ENCODE measurements at places on chromosomes 7 and 10. TPM values are rescaled to one million over a fixed set of nuclear protein-coding genes. Genes with fewer than 3 reads are reported as not detected.

DNA sequence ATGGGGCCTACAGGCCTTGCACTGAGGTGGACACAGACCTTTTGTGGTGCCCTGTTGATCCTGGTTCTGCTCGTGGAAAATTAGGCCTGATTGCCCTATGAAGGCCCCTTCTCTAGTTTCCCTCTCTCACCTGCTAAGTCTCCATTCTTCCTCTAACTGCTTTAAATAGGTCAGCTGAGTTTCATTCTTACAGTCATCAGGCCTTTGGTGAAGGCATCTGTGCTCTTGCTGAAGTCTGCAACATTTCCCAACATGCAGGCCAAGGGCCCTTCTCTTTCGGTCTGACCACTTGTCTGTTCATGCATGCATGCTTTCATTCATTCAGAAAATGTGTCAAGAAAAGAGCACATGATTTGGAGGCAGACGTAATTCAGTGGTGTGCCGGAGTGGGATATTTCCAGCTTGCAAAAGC lies 244.0 kb downstream of the BUB3 start:
- H3K4me1 ChIP-seq, result no peaks in the 10 kb centered on the region
- H3K27ac ChIP-seq, result no peak overlapping the region
- no peaks in the 10 kb centered on the region for H3K36me3 ChIP-seq
- no peak overlapping the region for H3K4me3 ChIP-seq
- DNase-seq, result no peak

- H3K27me3 ChIP-seq, result no peaks in the 10 kb centered on the region
- peaks cover 60% of the 10 kb centered on the region for H3K4me1 ChIP-seq
- peak overlapping the region; percentile 100 for H3K27ac ChIP-seq
- DNase-seq, result peak; percentile 98
- peak overlapping the region; percentile 65 for H3K4me3 ChIP-seq
Measured at GRCh38 chr10:3806603-3807002, 21.6 kb upstream of the KLF6 start.

DNA sequence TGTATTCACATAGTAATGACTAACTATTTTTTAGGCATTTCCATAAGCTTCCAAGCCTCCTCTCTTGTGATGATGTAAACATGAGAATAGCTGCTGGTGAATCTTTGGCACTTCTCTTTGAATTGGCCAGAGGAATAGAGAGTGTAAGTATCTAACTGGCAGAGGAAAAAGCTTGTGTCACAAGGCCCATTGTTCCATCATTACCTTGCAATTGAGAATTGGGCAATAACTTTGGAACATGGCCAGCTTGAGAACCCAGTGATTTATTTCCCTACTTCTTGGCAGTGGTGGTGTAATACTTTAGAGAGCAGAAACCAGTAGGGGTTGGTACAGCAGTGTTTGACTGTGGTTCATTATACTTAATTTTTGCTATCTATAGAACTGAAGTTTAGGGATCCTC lies 12.0 kb downstream of the IFRD1 start:
- H3K4me1 ChIP-seq, result peaks cover 21% of the 10 kb centered on the region
- peaks cover 84% of the 10 kb centered on the region for H3K36me3 ChIP-seq
- H3K4me3 ChIP-seq, result no peak overlapping the region
- H3K27me3 ChIP-seq, result no peaks in the 10 kb centered on the region
- peak overlapping the region; percentile 86 for H3K27ac ChIP-seq

- H3K4me3 ChIP-seq, result no peak overlapping the region
- H3K36me3 ChIP-seq, result no peaks in the 10 kb centered on the region
- H3K27ac ChIP-seq, result no peak overlapping the region
- no peak for DNase-seq
- H3K27me3 ChIP-seq, result no peaks in the 10 kb centered on the region
Measured at GRCh38 chr10:67224553-67224952, 298.7 kb downstream of the LRRTM3 start.

GRCh38 chr10:84098667-84099066 lies 40.6 kb upstream of the GHITM start:
- H3K4me3 ChIP-seq, result no peak overlapping the region
- no peaks in the 10 kb centered on the region for H3K36me3 ChIP-seq
- H3K27ac ChIP-seq, result no peak overlapping the region
- H3K4me1 ChIP-seq, result peaks cover 4% of the 10 kb centered on the region
- no peak for DNase-seq
- no peaks in the 10 kb centered on the region for H3K27me3 ChIP-seq

DNA sequence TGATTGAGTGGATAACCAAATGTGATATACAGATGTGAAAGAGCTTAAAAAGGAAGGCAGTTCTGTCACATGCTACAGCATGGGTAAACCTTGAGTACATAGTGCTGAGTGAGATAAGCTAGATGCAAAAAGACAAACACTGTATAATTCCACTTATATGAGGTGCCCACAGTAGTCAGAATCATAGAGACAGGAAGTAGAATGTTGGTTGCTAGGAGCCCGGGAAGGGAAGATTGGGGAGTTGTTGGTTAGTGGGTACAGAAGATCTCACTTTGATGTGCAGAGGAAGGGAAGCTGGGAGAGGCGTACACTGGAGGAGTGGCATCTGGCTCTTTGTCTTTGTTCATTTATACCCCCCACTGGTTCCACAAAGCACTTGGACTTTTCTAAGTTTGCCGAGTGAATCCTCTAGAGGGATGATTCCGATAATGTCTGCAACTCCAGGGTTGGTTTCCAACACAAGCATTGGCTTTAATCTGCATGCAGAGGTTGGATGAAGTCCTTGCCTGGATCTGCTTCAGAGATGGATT lies 39.5 kb downstream of the TSPAN14 start:
- H3K27me3 ChIP-seq, result no peaks in the 10 kb centered on the region
- H3K36me3 ChIP-seq, result no peaks in the 10 kb centered on the region
- peak; percentile 79 for DNase-seq
- H3K4me3 ChIP-seq, result no peak overlapping the region
- H3K4me1 ChIP-seq, result peaks cover 27% of the 10 kb centered on the region

DNA sequence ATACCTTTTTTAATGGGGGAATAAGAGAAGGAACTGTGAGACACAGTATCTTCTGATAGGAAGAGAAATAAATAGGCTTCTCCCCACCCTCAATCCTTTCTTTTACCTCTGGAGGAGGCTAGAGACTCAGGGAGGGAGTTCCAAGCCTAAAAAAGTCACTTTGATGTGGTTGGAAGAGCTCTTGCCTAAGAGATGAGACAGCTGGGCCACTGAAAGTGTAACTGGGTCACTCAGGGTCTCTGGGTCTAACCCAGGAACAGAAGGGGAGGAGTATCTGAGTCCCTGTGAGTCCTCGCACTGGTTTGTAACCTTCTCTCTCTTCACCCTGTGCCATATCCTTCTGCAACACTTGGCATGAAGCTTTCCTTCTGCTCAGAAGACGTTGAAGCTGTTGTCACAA lies 222.9 kb upstream of the AGK start:
- H3K36me3 ChIP-seq, result no peaks in the 10 kb centered on the region
- no peak for DNase-seq
- H3K4me1 ChIP-seq, result no peaks in the 10 kb centered on the region
- H3K4me3 ChIP-seq, result no peak overlapping the region
- no peak overlapping the region for H3K27ac ChIP-seq

DNA sequence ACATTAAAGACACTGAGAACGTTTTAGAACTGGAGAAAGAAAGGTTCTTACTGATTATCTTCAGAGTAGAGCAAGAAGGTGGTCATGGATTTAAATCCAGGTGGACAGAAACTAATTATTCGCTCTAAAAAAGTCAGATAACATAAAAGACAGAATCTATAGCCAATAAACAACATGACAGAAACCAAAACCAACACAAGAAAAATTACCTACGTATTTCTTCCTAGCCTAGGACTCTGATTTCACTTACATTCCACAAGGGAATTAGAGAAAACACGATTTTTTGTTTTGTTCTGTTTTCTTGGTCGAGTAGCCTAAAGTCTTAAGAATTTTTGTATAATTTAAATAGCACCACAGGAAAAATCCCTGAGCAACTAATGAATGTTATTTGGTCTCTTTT lies 15.1 kb downstream of the CPA1 start:
- DNase-seq, result no peak
- H3K27ac ChIP-seq, result no peak overlapping the region
- H3K4me1 ChIP-seq, result peaks cover 30% of the 10 kb centered on the region
- H3K27me3 ChIP-seq, result no peaks in the 10 kb centered on the region
- no peak overlapping the region for H3K4me3 ChIP-seq

DNA sequence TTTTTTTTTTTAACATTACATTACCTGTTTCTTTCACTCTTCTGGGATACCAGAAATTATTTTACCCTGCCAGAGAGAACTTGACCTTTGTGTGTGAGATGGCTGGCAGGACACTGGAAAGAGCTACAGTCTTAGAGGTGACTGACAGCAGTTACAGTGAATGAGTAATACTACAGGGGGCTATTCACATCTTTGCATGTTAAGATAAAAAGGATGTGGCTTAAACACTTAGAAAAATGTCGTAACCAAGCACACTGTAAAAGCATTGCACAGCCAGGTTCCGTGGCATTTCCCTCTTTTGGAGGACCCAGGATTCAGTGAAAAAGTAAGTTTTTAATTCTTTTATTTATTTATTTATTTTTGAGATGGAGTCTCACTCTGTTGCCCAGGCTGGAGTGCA lies 18.8 kb upstream of the TBC1D12 start:
- no peaks in the 10 kb centered on the region for H3K27me3 ChIP-seq
- no peak for DNase-seq
- no peaks in the 10 kb centered on the region for H3K36me3 ChIP-seq
- H3K4me3 ChIP-seq, result no peak overlapping the region
- H3K4me1 ChIP-seq, result peaks cover 6% of the 10 kb centered on the region

DNA sequence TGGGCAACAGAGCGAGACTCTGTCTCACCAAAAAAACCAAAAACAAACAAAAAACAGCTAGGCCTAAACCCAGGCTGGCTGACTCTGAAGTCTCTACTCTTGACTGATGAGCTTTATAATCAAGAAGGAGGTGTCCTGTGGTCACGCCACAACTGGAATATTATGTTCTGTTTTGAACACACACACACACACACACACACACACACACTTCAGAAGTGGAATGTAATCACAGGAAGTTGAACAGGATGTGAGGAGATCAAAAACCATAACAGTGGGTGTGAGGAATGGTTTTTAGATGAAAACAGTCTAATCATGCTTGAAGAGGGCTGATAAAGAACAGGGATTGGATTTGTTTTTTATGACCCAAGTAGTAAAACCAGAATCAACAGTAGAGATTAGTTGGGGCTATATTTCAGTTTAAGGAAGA lies 51.1 kb upstream of the IL6 start:
- no peak for DNase-seq
- no peaks in the 10 kb centered on the region for H3K27me3 ChIP-seq
- peaks cover 9% of the 10 kb centered on the region for H3K4me1 ChIP-seq
- no peak overlapping the region for H3K27ac ChIP-seq

- H3K4me1 ChIP-seq, result no peaks in the 10 kb centered on the region
- H3K27ac ChIP-seq, result no peak overlapping the region
- DNase-seq, result no peak
- no peaks in the 10 kb centered on the region for H3K36me3 ChIP-seq
- no peaks in the 10 kb centered on the region for H3K27me3 ChIP-seq
Measured at GRCh38 chr10:77575271-77576006, 62.2 kb downstream of the KCNMA1 start.

DNA sequence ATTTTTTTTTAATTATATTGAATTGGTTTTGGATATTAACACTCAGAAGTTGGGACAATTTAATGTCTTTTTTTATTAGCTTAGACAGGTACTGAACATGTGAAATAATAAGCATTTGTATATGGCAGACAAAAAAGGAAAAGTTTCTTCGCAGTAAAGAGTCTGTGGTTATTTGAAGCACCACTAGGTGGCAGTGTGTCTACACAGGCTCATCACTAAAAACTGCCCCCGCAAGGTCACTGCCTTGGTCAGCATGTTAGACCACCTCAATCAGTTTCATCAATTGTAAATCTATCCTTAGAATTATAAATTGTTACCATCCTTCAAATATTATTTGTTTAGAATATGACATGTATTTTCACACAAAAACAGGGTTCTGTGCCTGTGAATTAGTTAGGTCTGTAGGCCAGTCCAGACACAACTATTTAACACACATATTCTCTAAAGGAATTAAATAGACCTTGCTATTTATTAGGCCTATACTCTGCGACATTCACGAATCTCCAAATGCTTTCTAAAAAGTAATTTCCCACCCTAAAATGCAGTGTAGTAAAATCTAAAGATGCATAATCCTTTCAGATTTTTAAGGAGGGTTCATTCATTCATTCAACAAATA lies 17.0 kb downstream of the PNLIPRP3 start:
- no peak overlapping the region for H3K4me3 ChIP-seq
- H3K27ac ChIP-seq, result no peak overlapping the region
- H3K36me3 ChIP-seq, result no peaks in the 10 kb centered on the region
- H3K4me1 ChIP-seq, result no peaks in the 10 kb centered on the region

Gene ARL3
- total RNA-seq, result 3.8 TPM

Gene TRIM73
- total RNA-seq, result 0.22 TPM

Gene FRAT1
- 1.8 TPM for total RNA-seq

Gene GRM3
- total RNA-seq, result not detected

Gene LGI1
- total RNA-seq, result not detected

Gene OR9A2
- total RNA-seq, result not detected

Gene PRR15
- total RNA-seq, result 6.1 TPM

Gene HSPA12A
- 4.8 TPM for total RNA-seq

Gene HOGA1
- total RNA-seq, result not detected

Gene SORCS3
- not detected for total RNA-seq

Gene IQUB
- total RNA-seq, result not detected

Gene SH2D4B
- total RNA-seq, result not detected

Gene PAPOLB
- total RNA-seq, result not detected
